Ascending aorta (tissue), 2 donors: ENCODE measurements at places on chromosomes 2 and 18.

DNA sequence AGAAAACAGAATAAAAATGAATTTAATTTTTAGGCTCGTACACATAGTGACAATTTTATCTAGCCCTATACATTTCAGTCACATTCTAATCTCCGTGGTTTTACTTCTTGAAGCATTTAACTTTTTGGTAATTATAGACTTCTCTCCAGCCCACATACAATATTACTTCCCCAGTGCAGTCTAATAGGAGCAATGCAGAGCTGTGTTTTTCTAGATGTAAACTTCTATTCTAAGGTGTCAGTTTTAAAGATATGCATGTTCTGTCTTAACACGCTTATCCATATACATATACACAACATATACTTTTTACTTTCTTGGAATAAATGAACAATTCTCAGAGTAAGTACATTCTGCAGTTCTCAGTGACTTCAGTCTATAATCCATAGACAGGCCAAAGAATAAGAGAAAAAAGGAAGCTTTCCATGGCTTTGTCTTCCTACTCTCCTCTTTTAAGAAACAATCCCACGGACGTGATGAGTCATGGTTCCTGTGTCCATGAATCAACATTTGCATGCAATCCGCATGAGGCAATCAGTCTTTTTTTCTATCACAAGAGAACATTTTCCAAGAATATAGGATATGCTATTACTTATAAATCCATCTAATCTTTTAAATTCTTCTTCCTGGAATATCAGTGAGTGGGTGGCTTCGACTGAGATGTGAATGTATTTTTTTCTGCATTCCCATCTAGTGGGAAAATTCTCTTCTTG, 42.8 kb downstream of the CCDC102B start:
- DNase-seq, result no peak

DNA sequence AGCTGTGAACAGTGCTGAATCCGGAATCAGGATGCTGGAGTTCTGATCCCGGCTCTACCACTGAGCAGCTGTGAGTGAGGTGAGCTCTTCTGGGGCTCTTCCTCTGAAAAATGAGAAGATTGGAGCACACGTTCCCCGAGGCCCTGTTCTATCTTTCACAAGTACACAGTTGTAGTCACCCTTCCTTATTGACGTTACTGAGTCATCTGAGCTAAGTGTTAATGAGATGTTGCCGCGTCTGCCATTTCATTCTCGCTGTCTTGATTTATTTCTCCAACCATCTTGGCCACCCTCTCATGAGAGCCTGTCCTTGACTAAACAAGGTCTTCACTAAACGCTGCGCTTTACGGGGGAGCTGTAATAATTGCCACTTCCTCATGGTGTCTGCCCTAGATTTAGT, 31.9 kb upstream of the EFR3B start:
- no peak for DNase-seq

DNA sequence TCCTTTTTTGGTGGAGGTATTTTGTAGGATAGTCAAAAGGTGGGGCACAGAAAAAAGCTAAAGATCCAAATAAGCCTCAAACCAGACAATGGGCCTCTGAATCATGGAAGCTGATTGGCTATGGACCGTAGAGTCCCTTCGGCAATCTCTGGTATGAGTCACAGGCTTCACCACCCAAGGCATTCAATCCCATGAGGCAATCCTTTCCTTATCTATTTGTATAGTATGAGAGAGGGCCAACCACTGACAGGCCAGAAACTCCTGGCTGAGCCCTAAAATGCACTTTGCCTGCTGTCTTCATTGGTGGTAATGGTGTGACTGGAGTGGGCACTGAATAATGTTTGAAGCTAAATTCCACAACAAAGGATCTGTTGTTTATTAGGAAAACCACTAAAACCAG, 38.7 kb upstream of the MEX3C start:
- no peak for DNase-seq

- DNase-seq, result no peak
Measured at GRCh38 chr2:197795277-197795676, 9.1 kb upstream of the PLCL1 start.

DNA sequence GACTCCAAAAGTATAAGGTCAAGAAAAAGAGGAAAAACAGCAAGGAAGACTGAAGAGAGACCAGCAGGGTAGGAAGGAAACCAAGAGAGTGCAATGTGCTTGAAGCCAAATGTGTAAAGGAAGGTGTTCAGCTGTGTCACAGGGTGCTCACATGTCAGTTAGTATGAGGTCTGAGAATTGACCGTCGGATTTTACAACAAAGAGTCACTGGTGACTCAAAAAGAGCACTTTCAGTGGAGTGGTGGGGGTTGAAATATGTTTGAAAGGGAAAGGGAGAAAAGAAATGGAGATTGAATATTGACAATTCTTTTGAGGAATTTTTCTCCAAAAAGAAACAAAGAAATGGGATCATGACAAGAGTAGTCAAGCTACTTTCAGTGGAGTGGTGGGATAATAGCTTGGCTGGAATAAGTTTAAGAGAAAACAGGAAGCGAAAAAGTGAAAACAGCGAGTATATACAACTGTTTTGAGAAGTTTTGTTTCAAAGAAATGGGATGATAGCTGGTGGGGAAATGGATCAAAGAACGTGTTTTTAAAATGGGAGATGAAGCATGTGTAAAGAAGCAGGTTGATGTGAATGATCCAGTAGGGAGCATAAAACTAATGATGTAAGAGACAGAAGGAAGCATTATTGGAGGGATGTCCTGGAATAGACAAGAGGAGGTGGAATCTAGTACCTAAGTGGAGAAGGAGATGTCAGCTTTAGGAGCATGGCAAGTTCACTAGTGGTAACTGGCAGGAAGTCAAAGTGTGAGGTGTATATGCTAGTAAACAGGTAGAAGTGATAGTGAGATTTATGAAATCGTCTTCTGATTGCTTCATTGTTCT, 3.6 kb upstream of the TSPYL6 start:
- DNase-seq, result no peak

DNA sequence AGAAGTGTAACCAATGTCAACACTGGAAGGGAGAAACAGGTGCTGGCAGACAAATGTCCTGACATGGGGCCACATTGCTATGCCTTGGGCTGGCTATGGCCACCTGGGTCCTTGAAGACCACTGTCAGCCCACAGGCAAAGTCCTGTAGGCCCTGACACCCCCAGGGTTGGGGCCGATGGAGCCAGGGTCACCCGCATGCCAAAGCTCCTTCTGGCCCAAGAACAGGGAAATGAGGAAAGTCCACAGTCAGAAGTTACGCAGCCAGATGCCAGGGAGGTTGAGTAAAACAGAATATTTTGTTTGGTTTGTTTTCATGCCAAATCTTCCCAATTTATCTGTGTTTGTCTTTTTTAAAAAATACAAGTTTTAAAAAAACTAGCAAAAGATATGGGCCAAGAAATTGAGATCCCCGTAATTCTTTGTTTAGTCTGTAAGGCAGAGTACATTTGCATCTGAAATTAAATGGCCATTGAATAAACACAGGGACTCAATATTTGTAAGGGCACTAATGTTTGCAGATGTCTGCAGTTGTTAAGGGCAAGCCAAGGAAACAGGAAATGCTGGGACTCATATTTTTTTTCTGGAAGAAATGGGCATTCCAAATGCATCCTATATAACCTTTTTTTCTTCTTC, 186.4 kb downstream of the FAM210A start:
- no peak for DNase-seq

DNA sequence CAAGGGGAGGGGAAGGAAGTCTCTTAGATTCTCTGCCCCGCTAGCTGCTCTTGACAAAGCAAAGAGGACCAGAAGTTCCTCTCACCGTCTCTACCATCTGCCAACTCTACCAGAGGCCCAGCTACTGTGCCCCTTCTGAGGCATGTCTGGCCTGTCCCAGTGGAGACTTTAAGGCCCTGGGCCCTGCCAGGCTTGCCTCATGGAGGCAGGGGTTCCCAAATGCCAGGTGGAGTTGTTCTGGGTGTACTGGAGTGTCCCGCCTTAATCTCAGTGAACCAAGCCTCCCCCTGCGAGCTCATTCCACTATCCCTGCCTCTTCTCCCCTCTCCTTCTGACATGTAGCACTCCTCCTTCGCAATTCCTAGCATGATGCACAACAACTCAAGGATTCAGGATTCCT, 2.2 kb downstream of the HOXD12 start:
- DNase-seq, result no peak

DNA sequence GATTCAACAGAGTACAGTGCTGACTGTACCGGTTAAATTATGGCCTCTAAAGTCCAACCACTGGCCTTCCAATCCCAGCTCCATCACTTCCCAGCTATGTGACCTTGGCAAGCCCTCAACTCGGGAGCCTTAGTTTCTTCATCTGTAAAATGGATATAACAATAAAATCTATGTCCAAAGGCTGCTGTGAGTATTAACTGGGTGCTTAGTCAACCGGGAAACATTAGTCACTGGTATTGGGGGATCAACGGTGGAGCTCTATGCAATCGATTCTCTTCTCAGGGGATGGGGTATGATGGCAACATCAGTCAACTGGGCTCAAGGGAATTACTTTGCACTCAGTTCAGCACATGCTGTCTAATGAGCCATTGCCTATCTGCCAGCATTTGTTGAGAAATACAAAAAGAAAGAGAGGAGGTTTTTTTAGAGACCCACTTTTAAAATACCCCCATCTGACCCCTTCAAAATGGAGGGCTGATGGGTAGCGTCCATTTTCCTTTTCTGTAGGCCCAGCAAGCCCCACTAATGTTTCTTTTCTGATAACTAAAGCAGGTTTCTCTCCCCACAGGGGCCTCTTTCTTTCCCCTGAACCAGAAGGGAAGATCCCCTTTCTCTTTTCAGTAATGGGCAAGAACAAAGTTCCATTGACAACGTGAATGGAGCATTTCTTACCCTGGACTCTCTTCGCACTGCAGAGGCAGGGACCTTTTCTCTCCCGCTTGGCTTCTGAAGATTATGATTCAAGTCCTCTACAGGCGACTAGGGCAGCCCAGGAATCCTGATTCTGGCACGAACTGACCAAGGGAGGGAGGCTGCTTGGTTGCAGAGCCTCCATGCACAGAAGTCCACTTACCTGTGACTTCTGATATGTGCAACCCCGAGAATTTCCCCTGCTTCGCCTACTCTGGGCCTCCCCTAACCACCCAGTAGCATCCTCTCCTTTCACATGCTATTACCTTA, 8.7 kb upstream of the AGFG1 start:
- DNase-seq, result no peak

DNA sequence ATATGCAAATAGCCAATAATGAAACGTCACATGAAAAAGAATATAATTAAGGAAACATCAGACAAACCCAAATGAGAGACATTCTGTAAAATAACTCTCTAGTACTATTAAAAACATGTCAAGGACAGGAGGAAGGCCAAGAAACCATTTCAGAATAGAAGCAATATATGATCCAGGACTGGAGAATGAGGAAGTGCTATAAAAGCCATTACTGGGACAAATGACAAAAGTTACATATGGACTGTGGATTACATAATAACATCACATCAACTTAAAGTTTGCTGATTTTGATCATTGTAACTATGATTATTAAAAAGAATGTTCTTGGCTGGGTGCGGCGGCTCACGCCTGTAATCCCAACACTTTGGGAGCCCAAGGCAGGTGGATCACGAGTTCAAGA, 81.3 kb downstream of the CRACDL start:
- no peak for DNase-seq

- DNase-seq, result no peak
Measured at GRCh38 chr2:207224381-207224780, 58.6 kb upstream of the KLF7 start.

GRCh38 chr2:178238154-178238521, 43.8 kb downstream of the OSBPL6 start:
- DNase-seq, result no peak

GRCh38 chr2:224769489-224769888, 53.3 kb upstream of the CCDC195 start:
- no peak for DNase-seq

- no peak for DNase-seq
Measured at GRCh38 chr18:51767293-51767692, 569.8 kb upstream of the MEX3C start.

DNA sequence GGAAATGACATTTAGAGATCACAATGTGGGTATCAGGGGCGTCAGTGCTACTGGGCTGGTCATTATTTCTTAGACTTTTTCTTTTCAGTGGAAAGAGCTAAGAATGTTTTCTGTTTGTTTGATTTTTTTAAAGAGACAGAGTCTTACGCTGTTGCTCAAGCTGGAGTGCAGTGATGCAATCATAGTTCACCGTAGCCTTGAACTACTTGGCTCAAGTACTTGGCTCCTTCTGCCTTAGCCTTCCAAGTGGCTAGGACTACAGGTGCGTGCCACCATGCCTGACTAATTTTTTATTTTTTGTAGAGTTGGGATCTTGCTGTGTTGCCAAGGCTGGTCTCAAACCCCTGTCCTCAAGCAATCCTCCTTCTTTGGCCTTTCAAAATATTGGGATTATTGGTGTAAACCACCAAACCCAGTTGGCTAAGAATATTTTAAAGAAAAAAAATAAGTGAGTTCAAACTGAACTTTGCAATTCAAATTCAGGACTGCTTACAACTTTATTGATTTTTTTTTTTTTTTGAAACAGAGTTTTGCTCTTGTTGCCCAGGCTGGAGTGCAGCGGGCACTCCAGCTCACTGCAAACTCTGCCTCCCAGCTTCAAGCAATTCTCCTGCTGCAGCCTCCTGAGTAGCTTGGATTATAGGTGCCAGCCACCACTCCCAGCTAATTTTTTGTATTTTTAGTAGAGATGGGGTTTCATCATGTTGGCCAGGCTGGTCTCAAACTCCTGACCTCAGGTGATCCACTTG, 154.2 kb downstream of the MIB1 start:
- DNase-seq, result no peak

GRCh38 chr18:56257205-56257604, 381.2 kb downstream of the TXNL1 start:
- no peak for DNase-seq

DNA sequence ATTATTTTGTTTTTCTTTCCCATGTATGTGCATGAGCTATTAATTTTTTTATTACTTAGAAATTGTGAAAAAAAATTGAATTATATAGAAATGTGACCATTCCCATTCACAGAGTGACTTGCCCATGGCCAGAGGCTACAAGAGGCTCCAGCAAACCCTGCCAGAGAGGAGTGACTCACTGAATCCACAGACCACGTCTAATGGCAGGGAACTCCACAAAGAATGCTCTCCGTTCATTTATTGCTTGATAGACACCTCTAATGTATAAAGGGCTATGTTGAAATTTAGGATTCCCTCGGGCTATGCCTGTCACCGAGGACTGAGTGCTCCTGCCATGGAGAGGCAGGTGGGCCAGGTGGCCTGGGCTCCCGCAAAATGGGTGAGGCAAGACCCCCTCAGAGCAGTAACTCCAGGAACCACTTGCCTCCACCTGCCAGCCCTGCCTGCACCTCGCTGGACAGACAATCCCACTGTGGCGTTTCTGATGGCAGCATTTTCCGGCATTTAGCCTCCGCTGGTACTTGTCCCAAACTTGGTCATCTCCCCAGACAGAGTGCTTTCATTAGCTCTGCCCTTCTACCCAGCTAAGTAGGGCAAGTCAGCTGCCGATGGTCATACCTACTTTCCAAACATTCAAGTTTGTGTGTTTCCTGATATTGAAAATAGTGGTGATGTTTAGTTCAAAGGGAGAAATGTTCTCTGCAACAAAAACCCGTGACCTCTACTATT, 200.3 kb downstream of the PRKCE start:
- DNase-seq, result no peak

GRCh38 chr2:69612707-69613106, 30.8 kb downstream of the AAK1 start:
- no peak for DNase-seq
